Thyroid gland (tissue), 4 donors: ENCODE measurements at places on chromosomes 5 and 9.

DNA sequence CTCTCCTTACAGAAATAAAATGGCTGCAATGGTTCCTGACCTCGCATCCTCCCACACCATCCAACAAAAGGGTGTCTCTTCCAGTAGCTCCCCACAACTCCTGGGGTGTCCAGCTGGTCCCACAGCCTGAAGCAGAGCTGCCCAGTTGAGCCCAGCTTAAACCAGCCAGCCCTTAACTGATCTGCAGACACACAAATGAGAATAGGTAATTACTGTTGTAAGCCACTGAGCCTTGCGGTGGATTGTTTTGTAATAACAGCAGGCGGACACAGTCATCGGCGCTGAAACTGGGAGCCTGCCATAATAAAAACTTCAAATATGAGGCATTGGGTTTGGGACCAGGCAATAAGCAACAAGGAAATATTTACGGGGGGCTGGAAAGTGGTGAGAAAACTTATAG lies 10.4 kb upstream of the ZBTB43 start:
- DNase-seq = no peak

DNA sequence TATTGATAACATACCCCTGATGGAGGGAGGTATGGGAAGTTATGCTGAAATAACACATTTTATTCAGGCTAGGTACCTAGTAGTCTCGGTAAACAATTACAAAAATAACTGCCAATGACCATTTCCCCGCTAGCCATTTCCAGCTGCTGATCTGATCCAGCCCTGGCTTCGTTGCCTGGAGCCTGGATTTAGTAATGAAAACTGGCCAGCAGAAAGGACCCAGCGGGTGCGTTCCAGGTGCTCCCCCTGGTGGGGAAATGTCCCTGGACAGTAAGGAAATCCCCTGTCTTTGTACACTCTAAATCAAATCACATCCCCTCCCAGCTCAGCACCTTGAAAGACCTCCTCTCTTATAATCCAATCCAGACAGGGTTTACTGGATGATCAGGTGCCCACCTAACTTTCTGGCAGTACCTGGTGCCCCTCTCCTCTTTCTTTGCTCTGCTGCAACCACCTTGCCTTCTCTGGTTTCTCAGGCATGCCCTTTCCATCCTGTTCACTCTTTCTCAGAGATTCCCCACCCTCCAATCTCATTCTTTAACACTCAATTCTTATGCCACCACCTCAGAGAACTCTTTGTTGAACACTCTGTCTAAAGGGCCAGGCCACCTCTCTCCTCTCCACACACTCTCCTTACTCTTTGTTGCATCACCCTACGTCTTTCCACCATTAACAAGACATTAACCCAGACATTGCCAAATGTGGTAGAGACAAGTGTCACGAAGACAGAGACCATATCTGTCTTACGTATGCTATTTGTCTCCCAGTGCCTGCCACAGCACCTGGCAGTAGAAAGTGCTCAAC lies 50.1 kb upstream of the SMAD5 start:
- peak; percentile 82 for DNase-seq

- no peak for DNase-seq
Measured at GRCh38 chr5:159359408-159359807, 29.1 kb upstream of the IL12B start.

GRCh38 chr9:136675477-136676296 lies 11.6 kb downstream of the AGPAT2 start:
- DNase-seq = no peak
